Activated T-helper 2 cell treated with anti-CD3 and anti-CD28 coated beads, Interferon-gamma antibody, Interleukin-2, Interleukin-4, amounts not matched to agents 10 μg/mL and 5 μg/mL and 100 μg/mL, durations not matched to agents 14 hours and 24 hours and 36 hours (primary cell): ENCODE measurements at places on chromosomes 5 and 9. TPM values are rescaled to one million over a fixed set of nuclear protein-coding genes. Genes with fewer than 3 reads are reported as not detected.

GRCh38 chr5:172624996-172625964 is 15.8 kb upstream of the NEURL1B start:
- no peak for DNase-seq

GRCh38 chr5:82886911-82887310 is 190.3 kb downstream of the TMEM167A start:
- DNase-seq = no peak

DNA sequence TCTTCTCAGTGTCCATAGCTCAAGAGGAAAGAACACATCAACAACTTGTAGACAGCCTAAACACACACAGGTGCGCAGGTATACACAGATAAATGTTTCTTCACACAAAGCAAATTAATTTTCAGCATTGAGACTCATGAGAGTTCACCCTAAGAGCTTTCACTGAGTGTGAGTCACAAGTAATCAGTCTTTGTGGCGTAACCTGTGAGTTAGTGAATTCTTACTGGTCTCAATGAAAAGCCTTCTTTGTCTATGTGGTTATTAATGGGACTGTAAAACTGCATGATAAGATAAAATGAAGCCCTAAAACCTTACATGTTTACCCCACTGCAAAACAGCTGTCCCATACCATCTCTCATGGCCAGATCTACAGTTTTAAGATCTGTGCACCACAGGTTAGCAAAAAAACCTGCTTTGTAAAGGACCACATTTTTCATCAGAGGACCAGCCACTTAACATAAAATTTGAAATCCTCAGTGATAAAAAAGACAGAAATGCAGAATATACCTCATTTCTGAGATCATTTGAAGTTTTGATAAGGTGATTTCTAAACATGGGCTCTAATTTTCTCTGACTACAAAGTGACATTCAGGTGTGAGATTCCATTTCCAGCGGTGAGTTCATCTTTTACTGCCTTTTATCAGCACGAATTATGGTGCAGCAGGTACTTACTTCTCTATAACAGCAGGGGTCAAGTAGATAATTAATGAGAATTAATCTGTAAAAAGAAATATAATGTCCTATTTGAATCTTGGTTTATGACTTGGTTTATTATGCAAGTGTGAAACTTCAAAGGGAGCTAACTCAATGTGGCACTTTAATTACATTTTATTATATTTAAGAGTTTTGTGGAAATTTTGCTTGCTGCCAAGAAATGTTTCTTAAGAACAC is 335.7 kb upstream of the PIK3R1 start:
- no peak for DNase-seq

GRCh38 chr5:82045554-82046275 is 73.9 kb downstream of the ATG10 start:
- DNase-seq = no peak

GRCh38 chr9:4572184-4572826 is 82.0 kb downstream of the SLC1A1 start:
- no peak for DNase-seq

- DNase-seq = no peak
Measured at GRCh38 chr9:133050781-133051180, 11.0 kb upstream of the CEL start.

DNA sequence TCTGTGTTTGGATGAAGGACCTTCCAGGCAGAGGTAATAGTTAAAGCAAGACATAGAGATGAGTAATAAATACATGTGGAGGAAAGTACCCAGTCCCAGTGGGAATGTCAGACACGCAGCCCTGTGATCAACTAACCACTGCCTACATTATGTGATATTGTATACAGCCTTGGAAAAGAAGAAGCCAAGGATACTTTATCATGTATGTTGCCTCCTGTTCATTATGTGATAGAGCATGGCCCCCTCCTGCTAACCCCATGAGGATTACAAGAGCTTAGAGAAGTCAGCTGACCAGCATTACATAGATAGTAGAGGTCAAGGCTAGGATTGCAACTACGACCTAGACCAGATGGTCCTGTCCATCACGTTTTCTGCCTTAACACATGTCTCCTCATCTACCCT is 497.0 kb upstream of the TNC start:
- DNase-seq = no peak

DNA sequence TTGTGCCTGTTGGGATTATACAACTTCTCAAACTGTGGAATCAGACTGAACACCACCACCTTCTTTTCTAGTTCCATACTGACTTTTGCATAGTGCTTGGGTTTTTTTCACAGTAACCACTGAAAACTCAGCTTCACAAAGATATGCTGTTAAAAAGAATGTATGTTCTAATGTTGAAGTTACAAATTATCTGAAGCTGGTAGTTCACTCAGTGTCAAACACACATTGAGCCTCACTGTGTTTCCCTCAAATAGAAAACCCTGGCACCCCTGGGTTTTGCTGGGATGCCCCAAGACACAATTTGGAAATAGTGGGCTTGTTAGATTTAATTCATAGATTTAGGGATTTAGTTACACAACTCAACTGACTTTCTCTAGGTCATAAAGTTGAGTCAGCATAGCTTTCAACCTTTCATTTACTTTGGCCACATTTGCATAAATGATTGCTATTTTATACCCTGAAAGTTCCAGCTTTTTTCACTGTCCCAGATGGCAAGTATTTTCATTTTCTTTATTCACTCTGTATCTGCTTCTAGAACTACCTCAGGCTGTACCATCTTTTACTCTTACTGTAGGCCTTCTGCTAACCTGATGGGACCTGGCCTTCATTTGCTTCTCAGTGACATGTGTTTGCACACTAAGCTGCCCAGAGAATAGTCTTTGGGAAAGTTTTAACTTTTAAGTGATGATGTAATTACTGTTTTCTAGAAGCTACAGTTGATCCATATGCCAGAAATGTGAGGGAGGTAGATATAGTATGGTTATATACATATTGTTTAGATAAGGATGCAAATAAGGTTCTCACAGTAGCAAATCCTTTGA is 115.1 kb downstream of the CDC42SE2 start:
- DNase-seq = no peak

- DNase-seq = no peak
Measured at GRCh38 chr5:120473332-120473731, 9.2 kb downstream of the PRR16 start.

- DNase-seq = no peak
Measured at GRCh38 chr5:96177303-96177869, 215.7 kb upstream of the ELL2 start.

The PCDHB10 gene
- not detected in 2 replicates for total RNA-seq

The FAM78A gene
- 55.3 and 55.5 TPM in 2 replicates for total RNA-seq

The CA9 gene
- total RNA-seq = 0.89 and 1.2 TPM in 2 replicates

The KCNMB1 gene
- not detected in 2 replicates for total RNA-seq

The ARSI gene
- not detected in 2 replicates for total RNA-seq

The HRH2 gene
- total RNA-seq = 34.3 and 37.1 TPM in 2 replicates
